ENCODE measurements at places on chromosomes 16 and 17. TPM values are rescaled to one million over a fixed set of nuclear protein-coding genes. Genes with fewer than 3 reads are reported as not detected.

PLLP gene
- total RNA-seq = 3.6 TPM

CORO1A gene
- 4.8 TPM for total RNA-seq

ZNF263 gene
- total RNA-seq = 13.2 TPM

DNA sequence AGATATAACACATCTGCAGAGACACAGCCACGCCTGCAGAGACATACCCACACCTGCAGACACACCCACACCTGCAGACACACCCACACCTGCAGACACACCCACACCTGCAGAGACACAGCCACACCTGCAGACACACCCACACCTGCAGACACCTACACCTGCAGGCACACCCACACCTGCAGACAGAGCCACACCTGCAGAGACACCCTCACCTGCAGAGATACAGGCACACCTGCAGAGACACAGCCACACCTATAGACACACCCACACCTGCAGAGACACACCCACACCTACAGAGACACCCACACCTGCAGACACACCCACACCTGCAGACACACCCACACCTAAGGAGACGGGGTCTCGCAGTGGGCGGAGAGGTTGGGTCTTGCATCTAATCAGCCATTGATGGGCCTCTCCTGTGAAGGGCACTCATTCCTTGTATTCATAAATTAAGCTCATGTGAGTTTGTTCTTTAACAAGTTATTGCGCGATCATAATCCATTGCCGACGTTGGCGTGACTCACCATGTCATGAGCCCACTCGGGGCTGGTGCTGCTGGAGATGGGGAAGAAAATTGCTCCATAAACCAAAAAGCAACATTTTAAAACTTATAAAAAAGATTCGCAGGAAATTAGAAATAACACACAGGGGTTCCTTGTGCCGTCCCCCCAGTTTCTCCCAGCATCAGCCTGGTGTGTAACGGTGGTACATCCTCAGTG is 28.9 kb upstream of the CDH15 start:
- DNase-seq = no peak
- H3K4me3 ChIP-seq = no peak overlapping the region
- H3K36me3 ChIP-seq = no peaks in the 10 kb centered on the region

DNA sequence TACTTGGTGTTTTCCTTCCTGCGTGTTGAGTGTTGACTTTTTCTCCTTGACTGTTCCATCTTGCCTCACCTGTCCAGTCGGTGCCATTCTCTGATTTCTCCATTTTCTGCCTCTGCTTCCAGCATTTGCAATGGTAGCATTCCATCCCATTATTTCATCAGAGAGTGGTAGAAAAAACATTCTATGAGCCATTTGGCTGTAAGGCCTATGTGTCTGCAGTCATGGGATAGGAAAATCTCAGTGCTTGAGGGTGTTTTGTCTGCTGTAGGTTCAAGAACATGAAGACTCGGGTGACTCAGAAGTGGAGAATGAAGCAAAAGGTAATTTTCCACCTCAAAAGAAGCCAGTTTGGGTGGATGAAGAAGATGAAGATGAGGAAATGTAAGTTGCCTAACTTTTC is 2.7 kb downstream of the UTP18 start:
- no peak for DNase-seq
- H3K36me3 ChIP-seq = peaks cover 11% of the 10 kb centered on the region
- no peak overlapping the region for H3K4me3 ChIP-seq

DNA sequence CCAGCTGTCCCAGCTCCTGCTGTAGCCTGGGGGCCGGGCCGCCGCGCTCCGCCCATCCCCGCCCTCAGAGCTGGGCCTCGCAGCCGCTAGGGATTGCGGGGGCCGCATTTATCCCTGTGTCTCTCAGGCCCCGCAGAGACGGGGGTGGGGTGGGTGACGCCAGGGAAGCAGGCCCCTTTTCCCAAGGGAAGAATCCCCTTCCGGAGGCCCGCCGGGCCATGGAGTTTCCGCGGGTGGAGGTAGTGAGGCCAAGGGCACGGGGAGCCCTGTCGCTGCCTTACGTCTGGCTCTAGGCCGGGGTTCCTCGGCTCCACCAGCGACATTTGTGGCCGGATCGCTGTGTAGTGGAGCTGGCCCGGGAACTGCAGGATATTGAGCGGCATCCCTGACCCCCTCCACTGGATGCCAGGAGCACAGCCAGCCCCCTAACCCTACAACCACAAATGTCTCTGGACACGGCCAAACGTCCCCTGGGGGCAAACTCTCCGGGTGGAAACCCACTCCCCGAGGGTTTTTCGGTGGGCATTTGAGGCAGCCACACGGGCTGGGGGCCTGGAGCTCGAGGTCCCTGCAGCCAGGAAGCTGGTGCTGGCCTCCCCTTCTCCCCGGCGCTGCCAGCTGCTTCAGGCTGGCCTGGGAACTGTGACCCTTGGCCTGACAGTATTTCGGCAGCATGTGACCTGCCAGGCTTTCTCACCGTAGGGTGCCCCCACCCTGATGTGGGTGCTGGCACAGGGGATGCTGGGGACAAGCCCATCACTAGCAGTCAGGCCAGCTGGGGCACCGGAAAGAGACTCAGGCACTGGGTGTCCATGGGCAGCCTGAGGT is 12.0 kb upstream of the CD300A start:
- no peaks in the 10 kb centered on the region for H3K27me3 ChIP-seq
- peak overlapping the region; percentile 46 for H3K4me3 ChIP-seq
- H3K27ac ChIP-seq = peak overlapping the region; percentile 95
- peaks cover 75% of the 10 kb centered on the region for H3K4me1 ChIP-seq
- H3K36me3 ChIP-seq = no peaks in the 10 kb centered on the region

DNA sequence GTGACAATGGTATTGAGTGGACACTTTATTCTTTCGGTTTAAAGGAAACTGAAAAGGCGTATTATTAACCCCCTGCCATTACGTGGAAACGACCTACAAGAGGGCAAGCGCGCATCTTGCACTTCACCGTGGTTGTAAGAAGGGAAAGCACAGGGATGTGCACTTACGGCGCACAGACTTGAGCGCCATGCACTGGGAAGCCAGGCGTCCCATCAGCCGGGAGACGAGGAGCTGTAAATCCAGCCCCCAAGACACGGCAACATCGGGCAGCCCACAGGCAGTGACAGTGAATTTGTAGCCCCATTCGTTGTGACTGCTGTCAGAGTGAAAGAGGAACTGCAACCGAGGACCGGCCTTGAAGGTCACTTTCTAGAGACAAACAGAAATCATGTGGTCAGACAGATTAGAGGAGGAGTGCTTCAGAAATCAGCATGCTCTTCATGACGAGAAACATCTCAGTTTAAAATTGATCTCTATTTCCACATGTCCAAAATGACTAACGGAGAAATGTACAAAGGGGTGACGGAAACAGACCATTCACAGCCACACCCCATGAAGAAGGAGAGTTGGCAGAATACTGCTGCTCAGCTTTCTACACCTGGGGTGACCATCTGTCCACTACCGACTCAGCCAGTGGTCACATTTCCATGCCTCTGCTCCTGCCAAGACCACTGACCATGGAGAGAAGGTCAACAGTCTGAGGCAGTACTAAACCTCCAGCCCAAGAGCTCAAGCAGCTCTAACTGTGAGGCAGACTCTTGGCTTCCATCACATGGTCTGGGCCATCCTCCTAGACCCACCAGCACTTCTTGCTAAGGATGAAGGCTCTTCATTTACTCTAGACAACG is 68.6 kb downstream of the ZZEF1 start:
- peak; percentile 11 for DNase-seq
- H3K4me1 ChIP-seq = peaks cover 9% of the 10 kb centered on the region
- H3K27me3 ChIP-seq = no peaks in the 10 kb centered on the region
- H3K27ac ChIP-seq = no peak overlapping the region
- no peak overlapping the region for H3K4me3 ChIP-seq
- peaks cover 98% of the 10 kb centered on the region for H3K36me3 ChIP-seq

DNA sequence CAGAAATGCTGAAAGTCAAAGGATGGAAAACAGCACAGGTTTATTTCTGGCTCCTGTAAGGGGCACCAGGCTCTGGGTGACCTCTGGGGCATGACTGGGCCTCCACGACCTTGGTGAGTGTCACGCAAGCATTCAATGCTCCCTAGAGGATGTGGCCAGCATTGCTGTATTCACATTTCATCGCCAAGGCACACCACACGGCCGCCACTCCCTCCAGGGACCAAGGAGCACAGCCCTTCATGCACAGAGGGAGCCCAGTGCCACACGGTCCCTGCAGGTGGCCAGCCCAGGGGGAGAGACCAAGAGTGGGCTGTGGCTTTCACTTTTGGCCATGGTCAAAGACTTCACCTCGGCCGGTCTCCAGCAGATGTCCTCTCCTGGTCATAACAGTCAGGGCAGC is 137.4 kb upstream of the TNRC6C start:
- H3K27me3 ChIP-seq = no peaks in the 10 kb centered on the region
- peaks cover 4% of the 10 kb centered on the region for H3K4me1 ChIP-seq
- no peak overlapping the region for H3K4me3 ChIP-seq
